ENCODE measurements at places on chromosomes 4 and X.

DNA sequence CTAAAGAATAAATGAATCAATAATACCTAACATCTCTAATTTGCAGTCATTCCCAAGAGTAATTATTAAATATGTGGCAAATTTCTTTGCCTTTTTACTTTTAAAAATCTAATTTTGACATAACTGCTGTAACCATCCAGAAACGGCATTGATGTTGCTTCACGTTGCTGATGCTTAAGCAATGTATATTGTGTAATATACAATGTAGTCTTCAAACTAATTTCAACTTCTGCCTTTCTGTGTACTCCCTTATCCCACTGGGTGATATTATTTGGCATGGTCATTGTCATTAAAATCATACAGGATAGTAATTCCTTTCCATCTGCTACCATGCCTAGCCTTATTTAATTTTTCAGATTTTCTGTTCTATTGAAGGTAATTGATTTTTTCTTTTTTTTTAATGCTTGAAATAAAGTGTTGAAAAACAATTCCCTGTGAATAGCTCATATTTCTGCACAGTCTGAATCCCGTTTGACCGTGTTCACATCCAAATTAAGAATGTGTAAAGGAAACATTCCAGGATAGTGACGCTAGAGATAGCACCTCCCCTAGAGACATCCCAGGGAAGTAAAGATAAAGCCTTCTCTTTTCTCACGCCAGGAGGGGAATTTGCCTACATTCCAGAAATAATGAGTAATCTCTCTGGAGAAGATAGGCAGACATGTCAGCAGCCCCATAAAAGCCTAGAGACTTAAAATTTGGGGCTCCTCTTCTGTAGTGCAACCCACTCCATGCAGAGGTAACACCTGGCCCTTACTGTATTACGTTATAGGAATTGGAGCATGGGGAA, 8.6 kb downstream of the FAM200B start:
- DNase-seq, result no peak

- DNase-seq, result no peak
Observed at GRCh38 chr4:10722957-10723356, 38.4 kb upstream of the CLNK start.

GRCh38 chr4:169348541-169348940, 77.8 kb upstream of the SH3RF1 start:
- DNase-seq, result no peak

GRCh38 chr4:2248821-2249261, 6.9 kb upstream of the HAUS3 start:
- DNase-seq, result peak; percentile 7

DNA sequence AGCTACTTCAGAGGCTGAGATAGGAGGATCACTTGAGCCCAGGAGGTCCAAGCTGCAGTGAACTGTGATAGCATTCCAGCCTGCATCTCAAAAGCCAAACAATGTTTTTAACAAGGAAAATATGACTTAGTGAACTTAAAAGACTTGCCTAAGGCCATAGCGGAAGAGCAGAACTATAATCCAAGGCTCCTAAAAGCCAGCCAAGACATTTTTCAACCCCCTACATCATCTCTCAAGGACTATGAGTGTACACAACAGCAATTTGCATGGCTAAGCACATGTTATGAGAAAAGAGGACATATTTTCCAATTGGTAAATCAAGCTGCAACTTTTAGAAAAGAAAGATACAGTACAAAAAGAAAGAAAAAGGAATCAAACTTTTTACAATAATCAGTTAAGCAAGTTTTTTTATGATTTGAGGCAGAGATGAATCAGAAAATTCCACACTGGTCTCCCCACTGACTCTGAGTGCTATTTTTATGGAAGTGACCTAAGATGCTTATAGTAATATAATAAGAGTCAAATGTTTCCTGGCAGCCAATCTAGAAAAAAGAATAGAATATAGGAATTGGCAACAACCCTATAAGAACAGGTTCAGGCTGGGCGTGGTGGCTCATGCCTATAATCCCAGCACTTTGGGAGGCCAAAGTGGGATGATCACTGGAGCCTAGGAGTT, 9.8 kb upstream of the ACOT9 start:
- no peak for DNase-seq

Measured in BE2C (cell line).